T1000 (cell line): ENCODE measurements at places on chromosomes 3 and 15.

GRCh38 chr3:160381470-160381869 is 17.6 kb downstream of the IFT80 start:
- DNase-seq, result no peak

GRCh38 chr3:162605651-162606204 is 1109.1 kb downstream of the OTOL1 start:
- DNase-seq, result no peak

GRCh38 chr3:148026009-148026588 is 616.9 kb downstream of the ZIC1 start:
- no peak for DNase-seq

GRCh38 chr15:91694131-91694830 is 159.2 kb upstream of the SLCO3A1 start:
- no peak for DNase-seq

- no peak for DNase-seq
Measured at GRCh38 chr3:197021231-197021630, 8.4 kb downstream of the MELTF start.
